ENCODE measurements at places on chromosomes 16 and 17.

GRCh38 chr16:17303101-17303500 is 167.7 kb downstream of the XYLT1 start:
- no peak for DNase-seq

- no peak for DNase-seq
Observed at GRCh38 chr16:79792664-79793351, 192.3 kb upstream of the MAF start.

DNA sequence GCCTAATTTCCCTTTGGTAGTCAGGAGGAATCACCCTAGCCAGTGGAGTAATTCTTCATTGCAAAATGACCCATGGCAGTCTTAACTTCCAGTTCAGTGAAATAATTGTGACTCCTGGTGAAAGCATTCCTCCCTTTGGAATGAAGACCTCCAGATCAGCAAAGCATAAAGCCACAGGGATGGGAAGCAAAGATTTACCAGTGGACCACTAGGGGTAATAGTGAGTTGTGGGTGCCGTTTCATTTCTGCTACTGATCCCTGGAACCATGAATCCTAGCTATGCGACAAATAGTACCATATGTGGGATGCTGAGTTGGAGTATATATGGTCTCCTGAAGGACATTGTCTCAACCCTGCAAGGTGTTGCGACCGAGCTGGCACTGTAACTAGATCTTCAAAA is 13.7 kb downstream of the DYNLL2 start:
- no peak for DNase-seq

DNA sequence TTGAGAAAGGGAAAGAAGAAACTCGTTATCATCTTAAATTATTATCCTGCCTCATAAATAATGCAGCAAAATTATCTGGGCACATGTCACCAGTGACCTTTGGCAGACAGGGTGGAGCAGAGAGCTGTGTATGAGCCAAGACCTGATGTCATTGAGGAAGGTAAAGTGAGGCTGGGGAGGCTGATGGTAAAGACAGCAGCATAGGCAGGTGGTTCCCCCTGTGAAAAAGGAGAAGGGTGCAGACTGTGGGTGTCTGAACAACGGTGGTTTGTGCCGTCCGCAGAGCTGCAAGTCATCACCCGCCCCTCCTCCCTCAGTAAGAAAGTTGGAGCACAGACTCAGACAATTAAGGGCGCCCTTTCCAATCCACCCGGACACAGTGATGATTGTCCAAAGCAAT is 30.8 kb upstream of the METTL16 start:
- DNase-seq = no peak

DNA sequence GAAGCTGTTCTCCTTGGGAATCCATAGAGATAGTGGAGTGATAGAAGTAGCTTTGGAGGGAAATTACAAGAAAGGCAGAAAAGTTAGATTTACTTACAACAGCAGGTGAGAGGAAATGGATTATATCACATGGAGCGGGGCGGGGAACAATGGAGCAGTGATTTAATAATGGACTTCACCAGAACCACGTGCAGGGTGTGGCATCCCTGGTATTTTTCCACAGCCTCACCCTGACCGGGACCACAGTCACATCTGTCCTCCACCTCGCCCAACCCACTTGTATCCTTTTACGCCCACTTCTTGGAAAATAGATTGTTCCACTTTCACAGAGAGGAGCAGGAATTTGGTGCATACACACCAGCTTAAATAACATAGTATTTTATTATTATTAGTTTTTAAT is 15.9 kb upstream of the CYB5B start:
- no peak for DNase-seq

- no peak for DNase-seq
Observed at GRCh38 chr17:67359960-67360791, 6.2 kb downstream of the PSMD12 start.

DNA sequence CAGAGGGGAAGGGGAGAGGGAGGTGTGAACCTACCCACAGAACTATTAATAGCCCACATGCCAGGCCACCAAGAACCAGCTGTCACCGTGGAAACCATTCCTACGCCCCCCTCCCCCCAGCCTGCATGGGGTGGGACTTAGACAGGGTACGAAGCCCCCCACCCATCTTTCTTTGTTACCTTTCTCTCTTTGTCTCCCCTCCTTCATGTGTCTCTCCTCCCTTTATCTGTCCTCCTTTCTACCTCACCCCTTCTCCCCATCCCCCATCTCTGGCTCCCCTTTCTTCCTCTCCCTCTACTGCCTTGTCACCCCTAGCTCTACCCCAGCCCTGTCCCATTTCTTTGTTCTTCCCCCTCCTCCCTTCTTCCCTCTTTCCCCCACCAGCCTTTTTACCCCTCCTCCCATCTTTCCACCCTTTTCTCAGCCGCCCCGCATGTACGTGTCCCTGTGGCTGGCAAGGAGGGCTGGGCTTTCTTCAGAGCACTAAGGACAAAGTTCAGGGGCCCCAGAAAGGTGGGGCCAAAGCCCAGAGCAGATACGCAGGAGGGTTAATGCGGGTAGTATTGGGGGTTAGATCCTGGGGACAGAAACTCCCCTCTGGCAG is 8.0 kb downstream of the THRA start:
- no peak for DNase-seq

DNA sequence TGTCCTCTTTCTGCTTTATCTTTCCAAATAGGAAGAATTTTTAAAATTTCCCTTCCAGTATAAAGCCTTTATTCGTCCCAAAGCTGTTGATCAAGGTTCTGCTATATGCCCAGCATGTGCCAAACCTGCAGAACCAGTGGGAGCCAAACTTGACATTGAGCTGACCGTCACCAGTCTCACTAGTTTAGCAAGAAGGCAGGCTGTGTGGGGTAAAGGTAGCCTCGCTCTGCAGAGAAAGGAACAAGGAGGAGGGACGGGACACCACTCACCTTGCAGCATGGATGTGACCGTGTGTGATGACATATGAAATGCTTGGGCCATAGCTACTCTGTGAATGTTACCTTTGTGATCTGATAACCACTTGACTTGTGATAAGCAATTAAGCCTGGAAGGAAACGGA is 392.2 kb downstream of the CPPED1 start:
- DNase-seq = no peak

DNA sequence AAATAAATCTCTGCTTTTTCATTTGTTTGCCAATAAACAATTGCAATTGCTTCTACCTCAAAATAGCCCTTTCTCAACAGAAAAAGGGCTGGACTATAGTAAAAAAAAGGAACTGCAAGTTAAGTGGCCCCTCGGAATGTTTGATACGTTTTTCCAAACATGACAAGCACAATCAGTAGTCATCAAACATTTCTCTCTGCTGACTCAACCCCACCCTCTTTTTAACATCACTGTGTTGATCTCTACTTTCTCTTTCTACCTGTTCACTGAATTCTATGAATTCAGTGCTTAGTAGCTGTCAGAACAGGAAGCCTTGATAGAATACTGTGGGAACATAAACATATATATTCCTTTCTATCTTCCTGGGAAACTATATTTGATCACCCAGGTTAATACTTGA is 116.5 kb upstream of the AXIN2 start:
- DNase-seq = no peak

DNA sequence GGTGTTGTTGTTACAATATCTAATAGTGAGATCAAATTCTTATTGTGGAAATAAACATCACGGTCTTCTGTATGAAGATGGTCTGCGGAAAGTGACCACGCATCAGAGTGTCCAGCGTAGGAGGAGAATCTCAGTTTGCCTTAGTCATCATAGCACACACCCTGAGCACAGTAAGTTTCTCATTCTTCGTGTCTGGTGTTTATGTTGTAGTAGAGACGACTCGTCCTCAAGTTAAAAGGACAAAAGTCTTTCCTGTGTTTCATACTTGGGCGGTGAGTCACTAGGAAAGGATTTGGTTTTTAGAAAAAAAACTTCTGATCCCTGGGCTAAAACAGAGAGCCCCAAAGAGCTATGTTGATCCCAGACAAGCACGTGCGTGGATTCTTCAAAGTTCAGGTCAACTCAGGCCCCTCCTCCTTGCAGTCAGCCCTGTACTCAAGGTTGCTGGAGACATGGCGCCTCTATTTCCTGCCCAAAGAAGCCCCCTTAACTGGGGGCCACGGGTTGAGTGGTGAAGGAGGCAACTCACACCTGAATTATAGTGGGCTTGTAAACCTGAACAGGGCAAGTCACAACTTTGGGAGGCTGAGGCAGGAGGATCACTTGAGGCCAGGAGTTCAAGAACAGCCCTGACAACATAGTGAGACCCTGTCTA is 170.4 kb downstream of the ZFHX3 start:
- no peak for DNase-seq

DNA sequence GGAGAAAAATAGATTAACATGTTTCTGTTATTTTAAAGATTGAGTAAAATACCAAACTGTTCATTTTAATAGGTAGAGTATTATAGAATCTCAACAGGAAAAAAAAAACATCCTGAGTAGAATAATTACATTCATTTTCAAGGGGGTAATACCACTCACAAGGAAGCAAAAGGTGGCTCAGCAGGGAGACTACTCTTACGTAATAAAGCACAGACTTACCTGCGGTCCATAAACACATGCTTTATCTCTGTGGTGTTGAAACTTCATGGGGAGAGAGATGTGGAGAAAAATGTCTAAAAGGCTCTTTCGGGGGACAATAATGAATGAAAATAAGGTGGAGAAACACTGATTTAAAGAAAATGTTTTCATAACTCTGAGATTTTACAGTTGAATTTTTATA is 171.7 kb downstream of the MRTFB start:
- DNase-seq = no peak

DNA sequence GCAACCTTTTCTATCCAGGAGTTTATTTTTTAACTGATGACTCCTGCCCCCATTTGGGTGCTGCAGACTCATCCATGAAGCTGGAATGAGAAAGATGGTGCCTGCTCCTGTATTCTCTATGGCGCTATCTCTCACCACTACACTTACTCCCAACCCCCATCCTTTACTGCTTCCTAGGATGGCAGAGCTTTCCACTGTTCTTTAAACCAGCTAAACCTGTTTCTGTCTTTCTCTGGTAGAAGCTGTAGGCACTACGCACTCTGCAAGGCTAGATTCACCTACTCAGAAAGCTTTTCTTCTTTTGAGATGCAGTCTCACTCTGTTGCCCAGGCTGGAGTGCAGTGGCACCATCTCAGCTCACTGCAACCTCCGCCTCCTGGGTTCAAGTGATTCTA is 47.0 kb downstream of the ADAMTS18 start:
- no peak for DNase-seq

DNA sequence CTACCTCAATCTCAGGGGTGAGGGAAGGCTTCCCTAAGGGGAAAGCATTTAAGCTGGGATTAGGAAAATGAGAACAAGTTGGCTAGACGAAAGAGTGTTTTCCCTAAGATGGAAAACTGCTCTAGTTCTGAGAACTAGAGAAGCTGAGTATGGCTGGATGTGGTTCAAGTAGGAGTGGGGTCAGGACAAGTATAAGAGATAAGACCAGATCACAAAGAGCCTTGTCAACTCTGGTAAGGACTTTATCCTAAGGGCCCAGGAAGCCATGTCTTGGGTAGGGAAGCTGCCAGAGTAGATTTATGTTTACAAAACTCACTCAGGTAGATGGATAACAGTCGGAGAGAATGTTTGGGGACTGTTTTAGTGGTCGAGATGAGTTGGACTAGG is 1.7 kb downstream of the ANKS4B start:
- DNase-seq = no peak

DNA sequence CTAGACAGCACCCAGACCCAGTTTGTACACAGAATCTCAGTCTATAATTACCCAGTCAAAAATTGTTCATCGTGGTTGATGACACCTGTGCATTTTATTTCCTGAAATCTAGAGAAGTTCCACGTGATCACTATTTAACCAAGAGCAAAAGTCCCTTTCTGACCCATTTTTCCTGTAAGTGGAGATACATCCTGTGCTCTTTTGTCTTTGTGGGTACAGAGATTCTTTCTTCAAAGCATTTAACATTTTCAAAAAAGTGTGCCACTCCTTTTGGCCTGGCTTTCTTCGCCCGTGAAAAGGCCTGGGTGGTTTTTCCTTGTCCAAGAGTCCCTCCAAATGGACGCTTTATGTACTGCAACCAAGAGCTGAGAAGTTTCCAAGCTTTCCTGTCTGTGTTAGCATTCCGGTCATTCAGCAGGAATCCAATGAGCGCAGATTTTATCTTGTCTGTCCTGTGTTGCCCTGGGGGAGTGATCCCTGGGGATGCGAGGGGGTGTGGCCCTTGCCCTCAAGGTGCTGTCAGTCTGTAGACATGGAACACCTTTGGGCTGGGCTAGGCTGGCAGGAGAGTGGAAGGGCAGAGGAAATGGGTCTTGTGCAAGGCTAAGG is 161.1 kb upstream of the CACNG5 start:
- peak; percentile 54 for DNase-seq

DNA sequence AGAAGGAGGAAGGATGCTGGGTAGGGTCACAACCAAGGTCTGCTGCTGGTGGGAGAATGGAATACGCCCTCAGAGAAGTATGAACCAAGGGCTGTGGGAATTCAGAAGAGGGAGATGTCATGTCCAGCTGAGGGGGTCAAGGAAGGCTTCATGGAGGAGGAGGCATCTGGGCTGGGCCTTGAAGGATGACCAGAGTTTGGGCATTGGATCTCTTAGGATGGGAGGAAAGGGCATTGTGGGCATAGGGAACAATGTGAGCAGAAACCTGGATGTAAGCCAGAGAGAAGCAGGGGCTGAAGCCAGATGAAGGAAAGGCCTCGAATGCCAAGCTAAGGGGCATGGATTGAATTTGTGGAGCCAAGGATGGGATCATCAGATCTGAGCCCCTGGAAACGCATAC is 49.2 kb upstream of the MAP3K14 start:
- DNase-seq = no peak

GRCh38 chr17:38584350-38584925 is 21.3 kb downstream of the SRCIN1 start:
- DNase-seq = peak; percentile 78

GRCh38 chr16:73725156-73725555 is 571.5 kb upstream of the PSMD7 start:
- DNase-seq = no peak

DNA sequence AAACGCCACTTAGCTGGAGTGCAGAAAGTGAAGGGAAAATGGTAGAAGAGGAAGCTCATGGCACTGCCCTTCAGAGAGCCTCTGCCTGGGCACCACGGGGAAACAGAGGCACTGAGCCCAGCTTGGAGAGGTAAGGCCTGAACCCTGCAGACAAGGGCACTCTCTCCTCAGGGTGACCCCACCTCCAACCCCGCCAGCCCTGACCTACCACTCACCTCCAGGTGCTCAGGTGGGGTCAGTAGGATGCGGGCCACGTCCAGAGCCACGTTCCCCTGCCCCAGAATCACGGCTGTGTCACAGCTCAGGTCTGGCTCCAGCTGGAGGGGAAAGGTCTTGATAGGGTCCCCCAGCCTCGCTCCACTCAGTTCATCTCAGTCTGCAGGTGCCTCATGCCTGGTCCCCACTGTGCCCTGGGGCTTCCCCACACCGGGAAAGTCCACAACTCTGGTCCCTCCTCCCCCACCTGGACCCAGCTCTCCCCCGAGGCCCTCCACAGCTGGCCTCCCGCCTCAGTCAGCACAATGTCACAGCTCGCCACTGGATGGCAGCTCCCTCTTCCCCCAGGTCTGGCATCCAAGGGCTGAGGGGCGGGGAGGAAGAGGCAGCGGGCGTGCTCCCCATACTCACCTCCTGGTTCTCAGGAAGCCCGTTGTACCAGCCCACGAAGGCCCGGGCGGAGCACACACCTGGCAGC is 6.0 kb upstream of the GRIN2C start:
- DNase-seq = no peak
